ENCODE measurements at places on chromosomes 16 and 17.

DNA sequence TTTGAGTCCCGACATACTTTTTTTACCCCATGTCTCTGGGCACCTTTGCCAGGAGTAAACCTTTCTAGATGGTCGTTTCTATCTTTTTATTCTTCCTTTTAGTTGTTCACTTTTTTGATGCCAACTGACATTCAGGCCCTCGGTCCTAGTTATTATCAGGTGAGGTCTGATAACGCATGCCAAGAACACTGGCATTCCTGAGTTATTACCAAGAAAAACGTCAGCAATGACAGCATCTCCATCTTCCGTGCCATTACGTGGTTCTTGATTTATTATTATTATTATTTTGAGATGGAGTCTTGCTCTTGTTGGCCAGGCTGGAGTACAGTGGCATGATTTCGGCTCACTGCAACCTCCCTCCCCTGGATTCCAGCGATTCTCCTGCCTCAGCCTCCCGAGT, 21.4 kb downstream of the HASPIN start:
- DNase-seq = no peak

GRCh38 chr16:62638964-62639870, 603.0 kb upstream of the CDH8 start:
- DNase-seq = no peak

- peak; percentile 53 for DNase-seq
These were observed 49.0 kb downstream of the BCL7C start for GRCh38 chr16:30844671-30845449.

DNA sequence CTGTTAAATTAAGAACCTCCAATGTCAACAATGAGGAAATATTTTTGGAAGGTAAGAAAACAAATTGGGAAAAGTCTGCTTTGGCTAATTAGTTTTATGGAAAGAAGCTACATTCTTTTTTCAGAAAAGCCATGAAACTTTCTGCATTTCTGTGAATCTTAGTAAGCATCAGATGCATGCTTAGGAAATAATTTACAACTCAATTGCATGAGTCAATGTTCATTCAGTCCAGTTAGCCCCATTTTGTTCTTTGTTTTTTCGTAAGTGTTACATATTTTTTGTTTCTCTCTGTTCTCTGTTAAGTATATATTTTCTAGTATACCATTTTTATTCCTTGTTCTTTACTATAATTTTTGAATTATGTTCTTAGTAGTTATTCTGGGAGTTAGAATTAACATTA, 195.2 kb upstream of the KIF2B start:
- DNase-seq = no peak

All from stimulated activated CD8-positive, alpha-beta memory T cell treated with anti-CD3 and anti-CD28 coated beads, Interleukin-4, amount 100 ng/mL, for 1 hour (primary cell).